IPS DF 19.7 (cell line): ENCODE measurements at places on chromosomes 4 and X.

DNA sequence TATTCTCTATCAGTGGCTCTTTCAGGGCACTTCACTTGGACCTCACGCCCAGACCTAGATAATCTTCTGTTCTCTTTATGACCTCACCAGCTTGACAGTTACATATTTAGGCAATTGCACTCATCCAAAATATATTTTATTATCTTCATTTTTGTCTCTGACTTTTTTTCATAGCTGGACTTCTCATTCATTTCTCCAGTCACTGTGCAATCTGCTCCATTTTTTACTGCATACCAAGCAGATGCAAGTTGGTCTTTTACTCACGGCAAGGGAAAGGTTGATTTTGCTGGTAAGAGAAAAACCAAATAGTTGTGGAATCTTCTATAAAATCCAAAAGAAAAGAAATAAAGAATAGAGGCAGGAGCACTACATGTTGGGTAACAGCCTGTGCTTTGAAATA is 31.7 kb downstream of the MAD2L1 start:
- no peak for DNase-seq

DNA sequence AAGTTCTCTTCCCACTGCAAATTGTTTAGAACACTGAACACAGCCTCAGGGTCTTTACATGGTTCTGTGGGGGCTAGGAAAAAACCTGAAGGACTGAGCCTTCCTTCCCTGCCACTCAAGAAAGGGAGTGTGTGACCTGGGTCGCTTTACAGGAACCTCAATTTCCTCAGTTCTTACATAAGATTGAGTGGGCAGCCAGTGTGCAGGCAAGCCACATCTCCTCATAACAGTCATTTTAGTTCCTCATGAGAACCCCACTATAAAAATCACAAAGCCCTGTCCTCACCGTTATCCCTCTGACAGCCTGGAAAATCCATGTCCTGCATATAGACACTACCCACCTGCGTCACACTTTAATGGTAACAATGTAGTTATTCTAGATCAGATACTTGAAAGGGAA is 2.1 kb upstream of the ETDC start:
- DNase-seq, result no peak

DNA sequence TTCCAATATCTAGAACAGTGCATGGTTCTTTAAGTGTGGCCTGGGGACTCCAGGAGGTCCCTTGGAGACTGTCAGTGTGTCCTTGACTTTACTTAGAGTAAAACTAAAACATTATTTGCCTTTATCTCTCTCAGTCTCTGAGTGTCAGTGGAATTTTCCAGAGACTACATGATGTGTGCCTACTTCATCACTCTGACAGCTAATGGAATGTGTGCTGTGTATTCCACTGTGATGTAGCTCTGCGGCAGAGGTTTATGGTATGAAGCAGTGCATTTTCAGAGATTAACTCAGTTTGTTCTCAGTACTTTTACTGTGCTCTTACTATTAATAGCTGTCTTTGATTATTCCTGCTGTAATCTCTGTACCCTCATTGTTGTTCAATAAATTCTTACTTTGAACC is 85.6 kb downstream of the MANBA start:
- no peak for DNase-seq

- DNase-seq, result no peak
These were observed 16.7 kb downstream of the ATP5ME start for GRCh38 chr4:657338-657833.

DNA sequence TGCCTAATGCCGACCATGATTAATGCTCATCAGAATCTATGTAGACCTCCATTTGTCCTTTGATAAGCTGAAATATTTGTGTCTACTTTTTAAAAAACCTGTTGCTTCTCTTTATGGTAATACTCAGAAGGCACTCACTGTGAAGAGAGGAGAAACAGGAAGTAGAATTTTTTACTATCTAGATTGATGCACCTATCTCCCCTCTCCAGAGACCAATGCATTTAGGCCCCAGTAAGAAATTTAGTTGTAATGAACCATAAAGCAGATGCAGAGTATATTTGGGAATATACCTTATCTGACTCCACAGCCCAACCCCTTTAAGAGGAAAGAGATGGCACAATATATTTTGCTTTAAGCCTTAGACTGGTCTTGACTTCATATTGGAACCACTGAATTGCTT is 11.1 kb downstream of the TBL1X start:
- DNase-seq, result no peak

DNA sequence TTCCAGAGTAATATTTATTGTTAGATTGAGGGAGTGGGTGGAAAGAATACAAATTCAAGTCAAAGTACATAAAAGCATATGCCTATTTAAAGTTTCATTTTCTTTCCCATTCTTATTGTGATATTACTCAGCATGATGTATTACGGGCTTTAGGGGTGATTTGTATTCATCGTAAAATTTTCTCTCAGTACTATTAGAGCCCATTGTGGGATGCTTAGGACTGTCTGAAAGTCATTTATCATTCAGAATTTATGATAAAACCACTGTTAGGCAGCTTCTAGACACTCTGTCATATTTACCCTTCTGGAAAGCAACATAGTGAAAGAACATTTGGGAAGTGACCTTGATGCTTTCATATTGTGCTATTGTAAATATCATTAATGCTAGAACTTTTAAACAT is 45.9 kb downstream of the AGA start:
- no peak for DNase-seq

DNA sequence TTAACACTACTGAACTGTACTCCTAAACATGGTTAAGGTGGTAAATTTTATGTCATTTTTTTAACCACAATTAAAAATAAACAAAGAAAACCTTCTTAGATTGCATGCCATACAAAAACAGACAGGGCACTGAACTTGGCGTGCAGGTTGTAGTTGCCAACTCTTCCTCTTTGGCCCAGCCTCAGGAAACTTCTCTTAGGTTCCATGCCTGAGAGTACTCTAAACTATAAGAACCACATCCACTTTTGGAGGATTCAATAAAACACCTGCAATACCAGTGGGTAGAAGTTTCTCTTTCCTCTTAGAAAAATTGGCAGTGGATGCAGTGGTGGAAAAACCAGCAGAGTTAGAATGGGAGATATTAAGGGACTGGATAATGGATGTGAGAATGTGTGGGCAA is 103.4 kb downstream of the LUZP4 start:
- DNase-seq, result no peak

- no peak for DNase-seq
These were observed 247.5 kb downstream of the BCOR start for GRCh38 chrX:39850209-39850608.

GRCh38 chrX:97636473-97637140 is 752.9 kb downstream of the RPA4 start:
- DNase-seq, result no peak

GRCh38 chrX:17046478-17047097 is 100.1 kb downstream of the REPS2 start:
- DNase-seq, result peak; percentile 33

DNA sequence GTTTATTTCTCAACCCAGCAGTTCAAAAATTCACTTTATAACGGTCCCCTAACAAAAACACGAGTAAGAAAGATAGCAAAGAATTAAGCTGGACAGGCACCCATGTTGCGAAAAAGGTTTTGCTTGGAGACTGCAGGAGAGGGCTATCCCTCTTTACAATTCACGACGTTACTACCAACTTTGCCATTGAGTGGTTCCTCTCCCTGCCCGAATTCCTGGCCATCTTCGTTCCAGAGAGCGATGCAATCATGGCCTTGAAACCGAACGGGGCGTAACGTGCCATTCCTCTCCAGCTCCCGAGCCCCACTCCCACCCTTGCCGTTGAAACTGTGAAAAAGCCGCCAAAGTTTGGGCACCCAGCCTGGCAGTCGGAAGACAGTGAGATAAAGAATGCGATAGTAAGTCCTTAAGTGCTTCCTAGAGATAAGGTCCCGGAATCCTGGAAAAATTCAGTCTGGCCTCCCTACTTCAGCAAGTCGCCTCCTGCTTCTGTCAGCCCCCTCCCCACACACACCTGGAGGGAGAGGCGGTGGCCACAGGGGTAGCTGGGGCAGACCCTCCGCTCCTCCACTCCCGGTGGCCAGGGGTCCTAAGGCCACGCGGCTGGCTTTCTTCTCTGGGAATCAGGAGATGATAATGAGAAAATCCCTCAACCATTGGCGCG is 65.2 kb downstream of the FBXO8 start:
- no peak for DNase-seq
